ENCODE measurements at places on chromosomes 2 and 18.

GRCh38 chr18:12639990-12640880, 17.7 kb downstream of the SPIRE1 start:
- DNase-seq, result no peak

DNA sequence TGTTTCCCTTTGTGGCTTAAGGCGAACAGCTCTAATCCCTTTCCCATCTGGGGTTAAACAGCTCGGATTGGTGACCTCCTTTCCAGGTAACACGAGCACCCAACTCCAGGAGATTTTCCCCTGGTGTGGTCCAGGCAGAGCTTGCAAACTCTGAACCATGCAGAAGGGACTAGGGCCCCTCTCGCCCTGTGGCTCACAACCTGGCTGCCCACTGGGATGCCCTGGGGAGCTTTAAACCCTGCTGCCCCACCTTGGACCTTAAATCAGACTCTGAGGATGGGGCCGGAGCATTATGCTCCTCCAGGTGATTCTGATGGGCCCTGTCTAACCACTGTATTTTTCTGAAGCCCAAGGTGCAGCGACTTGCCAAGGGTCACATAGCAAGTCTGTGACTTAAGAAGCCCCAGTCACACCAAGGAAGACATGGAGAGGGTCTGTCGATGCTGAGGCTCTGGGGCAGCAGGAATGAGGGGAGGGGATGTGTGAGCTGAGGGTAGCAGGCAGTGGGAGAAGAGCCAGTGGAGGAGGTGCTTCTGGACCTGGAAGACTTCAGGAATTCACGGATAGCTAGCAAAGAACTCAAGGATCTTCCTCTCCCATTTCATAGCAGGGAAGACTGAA, 5.9 kb downstream of the ARID5A start:
- no peak for DNase-seq

DNA sequence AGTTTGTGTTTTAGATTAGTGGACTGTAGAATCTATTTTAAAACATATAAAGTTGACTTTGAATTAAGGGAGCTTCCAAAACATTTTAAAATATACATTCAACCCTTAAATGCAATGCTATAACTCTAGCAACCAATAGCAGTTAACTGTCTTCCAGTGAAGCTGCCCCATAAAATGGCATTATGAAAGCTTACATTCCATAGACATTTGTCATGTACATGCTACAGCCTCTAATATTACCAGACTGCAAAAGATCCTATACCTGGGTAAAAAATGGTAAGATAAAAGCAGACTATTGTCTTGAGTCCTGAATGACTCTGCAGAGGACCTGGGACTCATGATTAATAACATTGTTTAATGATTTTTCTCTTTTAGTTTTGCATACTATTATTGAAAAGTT, 489.4 kb downstream of the LRP1B start:
- no peak for DNase-seq

- no peak for DNase-seq
Measured at GRCh38 chr2:151780938-151781337, 46.7 kb upstream of the NEB start.
